ENCODE measurements at places on chromosomes 5 and 9.

GRCh38 chr9:35432076-35432475 lies 57.8 kb upstream of the RUSC2 start:
- H3K27me3 ChIP-seq, result peaks cover 34% of the 10 kb centered on the region
- H3K4me3 ChIP-seq, result no peak overlapping the region
- H3K36me3 ChIP-seq, result no peaks in the 10 kb centered on the region
- no peaks in the 10 kb centered on the region for H3K4me1 ChIP-seq
- no peak overlapping the region for H3K27ac ChIP-seq

- no peak overlapping the region for H3K27ac ChIP-seq
- no peak overlapping the region for H3K4me3 ChIP-seq
- DNase-seq, result no peak
- no peaks in the 10 kb centered on the region for H3K36me3 ChIP-seq
Observed at GRCh38 chr5:159509002-159509660, 178.8 kb upstream of the IL12B start.

DNA sequence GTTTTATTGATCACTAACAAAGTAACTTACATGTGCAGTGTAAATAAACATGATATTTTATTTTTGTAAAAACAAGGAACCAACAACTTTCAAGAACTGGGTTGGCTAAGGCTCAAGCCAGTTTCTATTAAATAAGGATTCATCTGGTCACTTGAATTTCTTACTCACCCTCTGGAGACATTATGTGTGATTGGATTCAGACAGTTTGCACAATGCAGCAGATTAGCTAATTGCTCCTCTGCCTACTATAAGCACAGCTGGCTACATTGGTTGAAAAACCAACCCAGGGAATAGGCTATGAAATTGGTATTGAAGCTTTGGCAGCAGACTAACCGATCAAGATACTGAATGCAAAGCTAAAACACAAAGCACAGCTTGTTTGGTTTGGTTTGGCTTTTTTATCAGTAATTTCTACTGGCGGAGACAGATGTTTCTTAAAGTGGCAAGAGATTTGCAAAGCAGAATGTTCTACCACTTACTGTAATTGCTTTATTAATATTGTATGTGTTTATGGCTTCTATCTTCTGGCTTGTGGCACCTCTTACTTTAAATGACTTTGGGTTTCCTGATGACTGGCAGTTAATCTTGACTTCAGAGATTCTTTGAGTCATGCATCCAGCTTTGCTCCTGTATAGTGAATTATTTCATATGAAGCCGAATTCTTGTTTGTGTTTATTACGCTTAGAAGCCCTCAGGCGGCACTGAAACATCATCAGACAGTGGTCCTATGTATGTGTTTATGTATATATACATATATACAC lies 231.5 kb downstream of the MPDZ start:
- H3K4me1 ChIP-seq, result no peaks in the 10 kb centered on the region
- no peaks in the 10 kb centered on the region for H3K27me3 ChIP-seq
- DNase-seq, result no peak
- H3K4me3 ChIP-seq, result no peak overlapping the region
- no peaks in the 10 kb centered on the region for H3K36me3 ChIP-seq
- H3K27ac ChIP-seq, result no peak overlapping the region

- DNase-seq, result no peak
- H3K36me3 ChIP-seq, result no peaks in the 10 kb centered on the region
- H3K27me3 ChIP-seq, result no peaks in the 10 kb centered on the region
- H3K4me1 ChIP-seq, result no peaks in the 10 kb centered on the region
- H3K27ac ChIP-seq, result no peak overlapping the region
- no peak overlapping the region for H3K4me3 ChIP-seq
Observed at GRCh38 chr5:139686356-139686705, 38.2 kb downstream of the CXXC5 start.

DNA sequence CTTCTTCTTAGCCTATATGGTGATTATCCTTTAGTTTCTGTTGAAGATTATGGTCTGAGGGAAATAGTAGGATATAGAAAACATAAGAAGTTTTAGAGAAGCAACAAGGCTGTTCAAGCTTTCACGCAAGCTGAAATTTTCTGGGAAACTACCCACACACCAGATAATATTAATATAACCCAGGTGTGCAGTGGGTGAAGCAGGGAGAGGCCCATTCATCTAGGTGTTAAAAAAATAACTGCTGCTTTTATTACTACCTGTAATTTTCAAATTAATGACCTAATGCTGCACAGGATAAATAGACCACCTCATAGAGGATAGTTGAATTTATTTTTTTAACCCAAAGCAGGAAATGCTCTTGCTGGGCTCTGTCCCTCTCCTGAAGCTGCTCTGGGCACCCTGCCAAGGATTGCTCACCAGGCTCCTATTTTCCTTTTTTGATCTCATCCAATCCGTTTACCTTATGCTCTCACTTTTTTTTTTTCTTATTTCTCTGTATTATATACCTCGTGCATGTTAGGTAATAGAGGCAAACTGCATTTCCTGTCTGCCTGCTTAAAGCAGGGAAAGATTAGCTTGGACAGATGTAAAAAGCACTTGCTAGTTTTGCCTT lies 124.3 kb upstream of the SLC12A2 start:
- H3K4me1 ChIP-seq, result no peaks in the 10 kb centered on the region
- no peaks in the 10 kb centered on the region for H3K27me3 ChIP-seq
- H3K27ac ChIP-seq, result no peak overlapping the region
- H3K4me3 ChIP-seq, result no peak overlapping the region
- no peak for DNase-seq

DNA sequence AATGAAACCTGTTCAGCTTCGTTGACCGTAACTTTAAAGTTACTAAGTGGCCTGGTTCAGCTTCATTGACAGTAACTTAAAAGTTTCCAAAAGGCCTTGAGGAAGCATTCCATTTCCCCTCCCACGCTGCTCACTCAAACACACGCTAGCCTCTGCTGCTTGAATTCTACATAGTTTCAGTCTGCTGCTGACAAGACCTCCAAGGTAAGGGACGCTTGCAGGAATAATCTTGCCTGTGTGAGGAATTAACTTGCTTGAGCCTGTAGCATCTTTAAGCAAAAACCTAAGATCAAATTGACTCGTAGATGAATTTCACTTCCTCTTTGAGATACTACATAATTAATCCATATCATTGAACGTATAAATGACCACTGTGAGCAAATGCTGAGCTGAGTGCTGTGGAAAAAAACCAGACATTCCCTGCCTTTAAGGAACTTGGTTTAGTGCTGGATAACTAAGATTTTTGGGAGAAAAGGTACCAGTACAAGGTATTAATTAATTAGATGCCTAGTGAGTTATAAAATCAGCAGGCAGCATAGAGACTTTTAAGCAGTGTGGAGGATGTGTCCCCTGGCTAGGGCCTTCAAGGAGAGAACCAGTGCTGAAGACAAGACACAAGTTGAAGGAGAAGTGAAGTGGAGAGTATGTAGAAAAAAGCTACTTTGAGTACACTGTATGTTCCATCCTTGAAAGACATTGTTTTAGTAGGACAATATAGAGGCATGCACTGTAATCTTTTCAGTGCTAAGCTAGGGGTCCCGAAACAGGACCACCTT lies 39.2 kb downstream of the GRAMD2B start:
- H3K27me3 ChIP-seq, result no peaks in the 10 kb centered on the region
- H3K36me3 ChIP-seq, result no peaks in the 10 kb centered on the region
- no peak overlapping the region for H3K4me3 ChIP-seq
- no peak for DNase-seq

GRCh38 chr9:86005253-86005775 lies 64.4 kb downstream of the NAA35 start:
- H3K36me3 ChIP-seq, result peaks cover 51% of the 10 kb centered on the region
- no peaks in the 10 kb centered on the region for H3K27me3 ChIP-seq
- no peaks in the 10 kb centered on the region for H3K4me1 ChIP-seq
- no peak for DNase-seq

GRCh38 chr9:75612205-75612604 lies 278.3 kb upstream of the PCSK5 start:
- no peak for DNase-seq
- peaks cover 2% of the 10 kb centered on the region for H3K36me3 ChIP-seq
- no peak overlapping the region for H3K4me3 ChIP-seq
- no peak overlapping the region for H3K27ac ChIP-seq

DNA sequence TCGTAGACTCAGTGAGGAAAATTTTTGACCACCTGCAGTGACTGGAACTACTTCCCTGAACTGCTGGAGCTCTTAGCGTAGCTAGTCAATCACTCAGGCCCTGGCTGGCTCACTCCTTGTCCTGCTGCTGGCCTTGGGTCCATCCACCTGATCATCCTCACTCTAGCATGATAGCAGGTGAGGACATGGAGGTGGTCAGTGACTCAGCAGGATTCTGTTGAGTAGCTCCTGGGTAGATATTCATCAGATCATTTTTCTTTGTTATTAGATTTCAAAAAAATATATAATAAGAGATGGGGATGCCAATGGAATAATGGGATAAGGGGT lies 25.0 kb upstream of the SEMA4D start:
- no peaks in the 10 kb centered on the region for H3K27me3 ChIP-seq
- H3K4me1 ChIP-seq, result peaks cover 99% of the 10 kb centered on the region
- H3K4me3 ChIP-seq, result peak overlapping the region; percentile 78
- DNase-seq, result no peak
- H3K36me3 ChIP-seq, result no peaks in the 10 kb centered on the region
- H3K27ac ChIP-seq, result peak overlapping the region; percentile 85

GRCh38 chr5:172956936-172957335 lies 2.3 kb upstream of the RPL26L1 start:
- no peaks in the 10 kb centered on the region for H3K27me3 ChIP-seq
- no peak overlapping the region for H3K27ac ChIP-seq
- DNase-seq, result no peak
- peaks cover 8% of the 10 kb centered on the region for H3K36me3 ChIP-seq
- peaks cover 30% of the 10 kb centered on the region for H3K4me1 ChIP-seq

GRCh38 chr5:136190904-136191303 lies 2.1 kb downstream of the SMIM32 start:
- no peak for DNase-seq
- no peak overlapping the region for H3K4me3 ChIP-seq
- no peaks in the 10 kb centered on the region for H3K4me1 ChIP-seq
- H3K36me3 ChIP-seq, result no peaks in the 10 kb centered on the region

DNA sequence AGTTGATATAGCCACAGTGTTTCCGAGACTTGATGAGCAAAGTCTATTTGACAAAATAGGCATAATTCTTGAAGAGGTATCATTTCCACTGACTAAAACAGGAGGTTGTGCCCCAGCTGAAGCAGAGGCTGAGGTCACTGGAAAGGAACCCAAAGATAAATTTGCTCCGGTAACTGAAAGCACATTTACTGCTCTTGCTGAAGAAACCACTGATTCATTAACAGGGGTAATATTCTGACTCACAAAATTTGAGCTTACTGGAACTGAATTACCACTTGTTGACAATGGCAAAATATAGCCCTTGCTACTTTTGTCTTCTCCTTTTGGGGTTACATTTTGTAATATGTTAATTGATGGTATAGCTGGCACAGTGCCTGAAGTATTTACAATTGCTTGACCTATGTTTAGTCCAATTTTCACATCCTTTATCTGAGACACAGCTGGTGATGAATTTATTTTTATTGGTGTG lies 30.2 kb downstream of the MLANA start:
- H3K36me3 ChIP-seq, result peaks cover 18% of the 10 kb centered on the region
- H3K27ac ChIP-seq, result peak overlapping the region; percentile 93
- DNase-seq, result peak; percentile 7
- peaks cover 14% of the 10 kb centered on the region for H3K4me1 ChIP-seq
- H3K27me3 ChIP-seq, result no peaks in the 10 kb centered on the region
- H3K4me3 ChIP-seq, result peak overlapping the region; percentile 77

DNA sequence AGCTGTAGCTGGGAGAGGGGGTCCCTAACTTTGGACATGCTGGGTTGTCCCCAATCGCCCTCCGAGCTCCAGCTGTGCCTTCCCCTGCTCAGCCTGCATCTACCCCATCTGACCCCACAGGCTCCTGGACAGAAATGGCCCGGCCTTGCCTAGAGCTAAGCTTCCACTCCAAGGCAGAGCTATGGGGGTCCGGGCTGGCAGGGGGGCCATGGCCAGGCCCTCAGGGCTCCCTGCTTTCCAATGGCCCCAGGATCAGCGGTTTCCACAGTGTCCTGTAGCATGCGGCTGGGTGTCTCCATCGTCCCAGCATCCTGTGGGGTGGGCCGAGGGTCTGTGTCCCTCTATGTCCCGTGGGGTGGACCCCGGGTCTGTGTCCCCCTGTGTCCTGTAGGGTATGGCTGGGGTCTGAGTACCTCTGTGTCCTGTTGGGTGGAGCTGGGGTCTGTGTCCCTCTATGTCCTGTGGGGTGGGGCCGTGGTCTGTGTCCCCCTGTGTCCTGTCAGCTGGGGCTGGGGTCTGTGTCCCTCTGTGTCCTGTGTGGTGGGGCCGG lies 130.6 kb downstream of the RXRA start:
- no peak for DNase-seq
- H3K36me3 ChIP-seq, result no peaks in the 10 kb centered on the region
- peak overlapping the region; percentile 81 for H3K4me3 ChIP-seq
- H3K4me1 ChIP-seq, result peaks cover 8% of the 10 kb centered on the region

DNA sequence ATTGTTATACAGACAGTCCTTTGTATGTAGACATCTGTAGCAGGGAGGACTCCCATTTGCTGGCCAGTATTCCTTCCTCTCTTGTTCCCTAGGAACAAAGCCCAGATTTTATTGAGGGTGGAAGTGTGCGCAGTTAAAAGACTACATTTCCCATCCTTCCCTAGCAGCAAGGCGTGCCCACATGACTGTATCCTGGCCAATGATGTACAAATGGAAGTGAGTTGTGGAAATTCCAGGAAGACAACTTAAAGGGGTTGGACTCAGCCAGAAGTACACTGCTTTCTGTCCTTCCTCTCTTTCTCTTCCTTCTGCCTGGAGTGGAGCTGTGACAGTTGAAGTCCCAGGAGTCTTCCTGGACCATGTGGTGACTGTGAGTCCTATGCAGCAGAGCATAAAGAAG lies 89.0 kb downstream of the HRH2 start:
- no peaks in the 10 kb centered on the region for H3K4me1 ChIP-seq
- H3K27me3 ChIP-seq, result peaks cover 39% of the 10 kb centered on the region
- no peak overlapping the region for H3K27ac ChIP-seq
- no peak for DNase-seq
- H3K36me3 ChIP-seq, result no peaks in the 10 kb centered on the region

GRCh38 chr9:90259311-90260246 lies 383.0 kb downstream of the DIRAS2 start:
- H3K4me3 ChIP-seq, result peak overlapping the region; percentile 11
- no peak for DNase-seq
- peak overlapping the region; percentile 4 for H3K27ac ChIP-seq
- H3K27me3 ChIP-seq, result peaks cover 7% of the 10 kb centered on the region
- no peaks in the 10 kb centered on the region for H3K36me3 ChIP-seq

GRCh38 chr5:143871672-143872071 lies 59.7 kb downstream of the HMHB1 start:
- H3K36me3 ChIP-seq, result peaks cover 1% of the 10 kb centered on the region
- H3K27ac ChIP-seq, result no peak overlapping the region
- no peak for DNase-seq
- no peaks in the 10 kb centered on the region for H3K4me1 ChIP-seq

DNA sequence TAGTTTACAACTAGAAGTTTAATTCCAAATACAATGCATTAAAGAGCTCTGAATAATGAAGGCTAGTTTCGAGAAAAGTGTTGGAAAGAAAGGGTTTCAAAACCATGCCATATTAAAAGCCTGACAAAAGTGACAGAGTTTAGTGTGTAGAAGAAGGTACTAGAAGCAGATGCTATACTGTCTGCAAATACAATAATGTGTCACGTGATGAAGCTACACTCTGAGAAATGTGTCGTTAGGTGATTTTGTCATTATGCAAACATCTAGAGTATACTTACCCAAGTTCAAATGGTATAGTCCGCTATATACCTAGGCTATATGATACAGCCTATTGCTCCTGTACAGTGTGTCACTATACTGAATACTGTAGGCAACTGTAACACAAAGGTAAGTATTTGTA lies 494.1 kb downstream of the TLE1 start:
- no peak overlapping the region for H3K4me3 ChIP-seq
- no peak overlapping the region for H3K27ac ChIP-seq
- no peaks in the 10 kb centered on the region for H3K4me1 ChIP-seq
- DNase-seq, result no peak
- H3K27me3 ChIP-seq, result no peaks in the 10 kb centered on the region
- H3K36me3 ChIP-seq, result no peaks in the 10 kb centered on the region
